CD4-positive, alpha-beta T cell treated with Interleukin-4 for 4 hours (primary cell): ENCODE measurements at places on chromosomes 5 and 9.

DNA sequence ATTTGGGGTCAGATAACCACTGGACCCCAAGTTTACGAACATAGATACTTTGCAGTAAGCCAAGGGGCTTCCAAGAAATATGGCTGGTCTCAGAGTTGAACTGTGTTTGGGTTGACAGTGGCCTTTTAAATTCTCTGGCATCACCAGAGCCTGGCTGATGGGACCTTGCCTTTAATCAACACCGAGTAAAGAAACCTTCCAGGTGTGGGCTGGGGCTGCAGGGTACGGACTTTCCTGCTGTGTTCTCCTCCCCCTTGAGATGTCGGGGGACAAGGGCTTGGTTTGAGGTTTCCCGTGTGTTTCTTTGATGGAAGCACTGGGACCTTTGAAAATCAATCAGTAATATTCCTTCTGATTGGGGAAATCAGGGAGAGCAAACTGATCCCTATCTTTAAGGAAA is 140.1 kb downstream of the MTX3 start:
- DNase-seq = no peak

GRCh38 chr5:133467335-133467779 is 145.0 kb downstream of the FSTL4 start:
- DNase-seq = peak; percentile 23

DNA sequence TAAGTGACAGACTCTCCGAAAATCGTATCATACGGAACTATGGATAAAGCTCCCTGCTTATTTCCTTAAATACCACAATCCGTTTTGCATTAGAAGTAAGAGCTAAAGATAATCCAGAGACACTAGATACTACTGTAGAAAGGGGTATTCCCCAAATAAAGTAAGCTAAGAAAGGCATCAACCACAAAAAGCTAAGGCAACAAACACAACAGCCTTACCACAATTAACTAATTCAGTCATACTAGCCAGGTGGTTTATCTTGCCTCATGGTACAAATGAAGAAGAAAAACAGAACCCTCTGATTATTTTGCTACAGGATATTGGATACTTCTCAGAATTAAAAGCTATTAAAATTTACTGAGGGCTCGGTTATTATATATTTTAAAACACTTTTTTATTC is 14.1 kb downstream of the ERP44 start:
- peak; percentile 39 for DNase-seq

GRCh38 chr9:33676746-33677505 is 118.4 kb upstream of the PRSS3 start:
- DNase-seq = no peak

GRCh38 chr5:96648593-96648992 is 13.6 kb upstream of the CAST start:
- no peak for DNase-seq

DNA sequence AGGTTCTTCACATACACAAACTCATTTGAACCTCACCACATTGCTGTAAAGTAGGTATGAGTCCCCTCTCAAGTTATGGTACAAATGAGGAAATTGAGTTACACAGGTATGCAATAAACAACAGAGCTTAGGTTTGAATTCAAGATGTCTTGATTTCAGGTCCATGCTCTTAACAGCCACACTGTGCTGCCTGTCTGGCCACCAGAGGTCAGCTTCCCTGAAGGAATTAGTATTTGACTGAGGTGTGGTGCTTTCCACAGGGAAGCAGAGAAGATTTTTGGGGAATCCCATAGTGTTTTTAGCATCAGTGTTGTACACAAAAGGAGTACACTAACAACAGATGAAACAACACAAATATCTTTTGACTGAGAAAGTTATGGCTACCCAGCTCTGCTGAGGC is 94.4 kb upstream of the ITGA1 start:
- peak; percentile 20 for DNase-seq

DNA sequence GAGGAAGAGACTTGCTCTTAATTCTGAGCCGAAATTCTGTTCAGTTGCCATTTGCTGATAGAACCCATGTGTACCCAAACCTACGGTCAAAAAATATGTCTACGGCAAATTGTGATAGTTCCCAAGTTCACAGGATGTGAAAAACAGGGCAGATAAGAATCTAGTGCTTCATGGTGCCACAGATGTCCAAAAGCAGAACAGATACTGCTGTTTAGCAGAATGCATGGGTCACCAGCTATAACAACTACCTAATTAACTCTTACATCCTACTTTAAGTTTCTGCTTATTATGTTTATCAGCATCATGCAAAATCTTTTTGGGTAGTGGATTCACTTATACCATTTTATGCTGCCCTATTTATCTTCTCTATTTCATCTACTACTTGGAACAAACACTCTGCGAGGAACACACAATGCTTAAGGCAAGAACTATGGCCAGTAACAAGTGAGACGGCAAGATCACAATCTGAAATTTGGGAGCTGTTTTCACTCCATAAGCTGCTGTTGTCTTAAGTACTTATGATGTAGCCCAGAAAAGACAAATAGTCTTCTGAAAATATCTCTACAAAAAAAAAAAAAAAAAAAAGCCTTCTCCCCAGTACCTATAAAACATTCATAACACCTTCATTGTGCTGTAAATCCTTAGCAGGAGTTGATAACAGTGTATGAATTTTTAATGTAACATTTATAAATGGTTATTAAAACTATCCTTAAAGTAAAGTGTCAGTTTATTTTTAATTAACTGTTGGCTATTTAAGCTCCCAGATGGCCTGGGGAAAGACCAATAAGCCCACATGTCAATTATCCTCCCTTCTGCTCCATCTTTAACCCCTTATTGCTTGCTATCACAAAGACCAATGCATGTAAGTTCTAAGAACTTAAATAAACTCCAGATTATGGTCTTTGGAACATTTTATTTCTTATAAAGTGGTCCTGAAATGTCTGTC is 232.3 kb downstream of the TLR4 start:
- no peak for DNase-seq
